Putamen (tissue), 1 donor: ENCODE measurements at places on chromosomes 13 and 19.

GRCh38 chr13:30572859-30573275 is 44.9 kb upstream of the USPL1 start:
- DNase-seq, result peak; percentile 49

DNA sequence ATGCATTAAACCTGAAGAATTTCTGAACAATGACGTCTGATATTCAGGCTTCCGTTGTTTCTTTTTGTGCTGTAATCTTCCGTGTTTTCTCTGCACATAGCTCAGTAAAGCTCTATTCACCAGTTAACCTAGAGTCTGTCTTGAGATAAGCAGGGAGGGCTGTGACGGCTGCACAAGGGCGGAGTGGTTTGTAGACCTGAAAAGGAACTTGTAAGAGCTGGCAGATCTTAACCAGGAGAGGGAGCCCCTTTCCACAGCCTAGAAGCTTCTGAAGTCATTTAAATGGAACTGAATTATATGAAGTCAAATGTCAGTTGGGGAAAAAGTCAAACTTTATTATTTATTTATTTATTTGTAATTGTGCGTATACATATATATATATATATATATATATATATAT is 27.5 kb downstream of the DPRX start:
- peak; percentile 64 for DNase-seq

- peak; percentile 90 for DNase-seq
These were observed 13.8 kb upstream of the UBE2L5 start for GRCh38 chr13:30408319-30409101.

DNA sequence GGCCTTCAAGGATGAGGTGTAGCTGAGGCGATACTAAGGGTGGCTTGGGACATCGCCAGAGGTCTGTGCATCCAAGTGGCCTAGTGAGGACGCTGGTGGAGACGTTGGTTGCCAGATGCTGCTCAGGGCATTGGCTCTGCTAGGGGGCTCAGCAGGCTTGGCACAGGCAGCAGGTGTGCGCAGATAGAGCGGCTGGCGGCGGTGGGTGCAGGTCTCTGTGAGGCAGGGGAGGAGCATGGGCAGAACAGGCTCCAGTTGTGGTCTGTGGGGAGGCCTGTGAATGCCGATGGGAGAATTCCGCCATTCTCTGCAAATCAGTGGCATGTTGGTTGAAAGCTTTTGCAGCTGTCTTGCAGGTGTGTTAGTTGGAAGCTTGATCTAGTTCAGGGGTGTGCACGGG is 21.2 kb downstream of the PRAM1 start:
- DNase-seq, result no peak
